ENCODE measurements at places on chromosomes 5 and 9.

DNA sequence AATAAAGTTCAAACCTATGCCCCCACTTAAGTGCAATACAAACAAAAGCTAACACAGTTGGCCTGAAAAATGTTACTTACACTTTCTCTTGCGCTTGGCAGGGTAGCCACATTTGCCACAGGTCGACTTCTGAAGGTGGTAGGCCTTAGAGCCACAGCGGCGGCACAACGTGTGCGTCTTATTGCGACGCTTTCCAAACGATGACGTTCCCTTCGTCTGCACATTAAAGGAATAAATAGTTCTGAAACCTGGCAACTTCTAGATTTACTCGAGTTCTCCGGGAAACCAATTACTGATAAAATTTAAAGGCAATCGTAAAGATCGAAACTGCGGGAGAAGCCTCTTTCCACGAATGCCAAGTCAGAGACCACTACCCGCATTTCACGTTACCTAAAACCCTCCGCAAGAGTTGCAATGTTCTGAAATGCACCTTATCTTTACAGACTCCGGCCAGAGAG, 602 bp downstream of the RPL37 start:
- no peak for DNase-seq

GRCh38 chr5:139549162-139549894, 11.8 kb upstream of the UBE2D2 start:
- no peak for DNase-seq

DNA sequence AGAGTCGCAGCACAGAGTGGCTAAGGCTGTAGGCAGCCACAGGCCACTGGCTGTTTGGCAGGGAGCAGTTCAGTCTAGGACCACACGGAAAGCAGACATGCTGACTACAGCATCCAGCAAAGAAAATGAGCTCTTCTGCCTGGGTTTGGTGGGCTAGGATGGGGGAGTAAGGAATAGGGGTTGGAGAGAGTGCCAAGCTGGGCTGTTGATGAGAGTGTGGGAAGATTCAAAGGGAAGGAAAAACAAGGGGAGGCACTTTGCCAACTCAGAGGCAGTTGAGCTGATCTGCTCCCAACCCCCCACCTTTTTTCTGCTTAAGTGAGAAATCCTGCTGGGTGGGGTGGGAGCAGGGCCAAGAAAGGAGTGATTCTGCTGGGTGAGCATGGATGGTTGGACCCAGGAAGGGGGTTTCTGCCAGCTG, 35.9 kb downstream of the SVEP1 start:
- DNase-seq, result peak; percentile 47

- peak; percentile 41 for DNase-seq
These were observed 11.9 kb downstream of the GNPDA1 start for GRCh38 chr5:142000704-142001484.

DNA sequence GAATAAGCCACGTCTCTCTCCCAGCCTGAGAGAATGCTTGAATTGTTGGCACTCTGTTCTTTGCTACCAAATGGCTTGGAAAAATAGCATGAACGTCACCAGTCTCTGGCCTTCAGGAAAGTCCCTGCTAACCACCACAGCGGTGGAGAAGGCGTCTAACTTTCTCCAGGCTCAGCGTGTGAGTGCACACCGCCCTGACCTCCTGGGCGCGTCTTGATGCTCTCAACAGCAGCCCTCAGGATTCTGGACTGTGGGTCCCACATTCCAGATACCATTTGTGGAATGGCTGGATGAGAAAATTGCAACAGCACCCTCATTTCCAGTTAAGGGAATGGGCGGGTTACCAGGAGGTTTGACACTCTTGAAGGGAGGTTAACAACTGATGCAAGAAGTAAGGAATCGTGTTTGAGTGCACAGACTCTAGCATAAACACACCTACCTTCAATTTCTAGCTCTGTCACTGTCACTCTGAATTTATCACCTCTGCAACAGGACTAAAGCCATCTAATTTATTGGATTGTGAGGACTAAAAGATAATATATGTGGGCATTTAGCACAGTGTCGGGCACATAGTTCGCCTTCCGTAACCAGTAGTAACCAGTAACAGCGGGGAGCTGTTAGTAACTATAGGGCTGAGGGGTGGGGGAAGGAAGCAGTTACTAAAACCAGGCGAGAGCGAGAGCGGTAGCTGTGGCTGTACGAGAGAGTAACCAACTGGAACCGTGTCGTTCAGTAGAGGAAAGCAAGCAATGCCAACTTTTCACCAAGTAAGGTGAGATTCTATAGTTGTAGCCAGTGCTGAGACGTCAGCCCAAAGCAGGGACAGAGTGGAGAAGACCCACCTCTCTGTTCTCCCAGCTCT, 807 bp upstream of the PLGRKT start:
- peak; percentile 45 for DNase-seq

GRCh38 chr9:69131682-69132081, 42.4 kb upstream of the TJP2 start:
- DNase-seq, result no peak

DNA sequence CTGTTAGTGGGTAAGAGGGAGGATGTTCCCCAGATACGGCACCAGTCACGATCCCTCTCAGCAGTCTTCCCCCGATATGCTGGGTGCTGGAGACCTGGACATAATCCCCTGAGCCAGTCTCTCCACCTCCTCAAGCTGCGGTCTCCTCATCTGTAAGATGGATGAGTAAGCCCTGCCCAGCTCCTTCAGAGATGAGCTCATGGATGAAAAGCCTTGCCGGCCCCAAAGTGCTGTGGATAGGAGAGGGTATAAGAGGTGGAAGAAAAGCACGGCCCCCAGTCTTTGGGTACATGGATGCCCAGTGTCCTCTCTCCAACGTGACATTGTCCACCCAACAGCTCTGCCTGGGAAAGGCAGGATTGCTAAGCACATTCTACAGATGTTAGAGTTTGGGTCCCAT, 4.5 kb downstream of the CAMK2A start:
- DNase-seq, result no peak

DNA sequence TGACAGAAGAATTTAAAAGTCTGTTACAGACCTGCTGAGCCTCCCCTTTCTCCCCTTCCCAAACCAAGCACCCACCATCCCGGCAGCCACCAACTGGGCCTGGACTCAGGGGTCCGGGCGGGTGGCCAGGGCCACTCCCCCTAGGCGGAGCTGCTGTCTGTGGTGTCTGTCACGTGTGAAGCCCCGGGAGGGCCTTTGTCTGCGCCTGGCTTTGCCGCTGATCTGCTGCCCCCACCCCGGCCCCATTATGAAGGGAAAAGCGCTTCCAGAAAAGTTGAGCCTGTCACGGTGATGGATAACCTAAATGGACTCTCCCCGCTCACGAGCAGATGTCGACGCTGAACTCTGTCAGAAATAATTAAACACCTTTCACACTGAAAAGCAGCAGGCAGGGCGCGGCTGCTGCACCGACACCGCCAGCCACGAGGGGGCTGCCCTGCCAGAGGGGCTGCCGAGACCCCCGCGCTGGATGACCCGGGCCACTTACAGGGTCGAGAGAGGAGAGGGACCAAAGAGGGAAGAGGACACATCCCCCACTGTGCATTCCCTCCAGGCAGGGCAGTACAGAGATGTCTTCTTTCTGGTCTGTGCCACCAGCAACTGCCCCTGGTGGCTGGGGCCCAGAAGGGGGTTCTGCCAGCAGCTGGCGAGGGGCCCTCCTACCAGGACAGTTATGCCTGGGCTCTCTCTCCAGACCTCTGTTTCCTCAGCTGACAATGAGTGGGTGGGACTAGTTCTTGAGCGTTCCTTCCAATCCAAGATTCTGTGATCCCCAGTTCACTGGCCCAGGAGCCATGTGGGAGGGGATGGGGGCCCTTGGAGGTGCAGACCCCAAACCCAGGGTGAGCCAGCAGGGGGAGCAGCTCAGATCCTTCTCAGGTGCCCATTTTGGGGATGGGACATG, 36.0 kb upstream of the BARHL1 start:
- DNase-seq, result peak; percentile 90

DNA sequence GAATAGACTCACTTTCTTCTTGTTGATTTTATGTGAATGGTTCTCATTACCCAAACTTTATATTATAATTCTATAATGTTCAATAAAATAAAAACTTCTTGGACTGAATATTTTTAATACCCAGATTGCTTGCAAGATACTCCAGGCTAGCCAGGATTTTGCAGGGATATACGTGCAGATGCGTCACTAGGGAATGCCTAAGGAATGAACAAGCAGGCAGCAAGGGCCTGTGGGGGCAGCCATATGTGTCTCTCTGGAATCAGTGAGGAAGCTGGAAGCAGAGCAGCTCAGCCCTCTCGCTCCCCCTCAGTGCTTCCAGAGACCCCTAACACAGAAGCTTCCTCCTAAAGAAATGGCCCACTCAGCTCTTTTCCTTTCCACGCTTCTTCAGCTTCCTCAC, 457.4 kb downstream of the CCDC171 start:
- no peak for DNase-seq

DNA sequence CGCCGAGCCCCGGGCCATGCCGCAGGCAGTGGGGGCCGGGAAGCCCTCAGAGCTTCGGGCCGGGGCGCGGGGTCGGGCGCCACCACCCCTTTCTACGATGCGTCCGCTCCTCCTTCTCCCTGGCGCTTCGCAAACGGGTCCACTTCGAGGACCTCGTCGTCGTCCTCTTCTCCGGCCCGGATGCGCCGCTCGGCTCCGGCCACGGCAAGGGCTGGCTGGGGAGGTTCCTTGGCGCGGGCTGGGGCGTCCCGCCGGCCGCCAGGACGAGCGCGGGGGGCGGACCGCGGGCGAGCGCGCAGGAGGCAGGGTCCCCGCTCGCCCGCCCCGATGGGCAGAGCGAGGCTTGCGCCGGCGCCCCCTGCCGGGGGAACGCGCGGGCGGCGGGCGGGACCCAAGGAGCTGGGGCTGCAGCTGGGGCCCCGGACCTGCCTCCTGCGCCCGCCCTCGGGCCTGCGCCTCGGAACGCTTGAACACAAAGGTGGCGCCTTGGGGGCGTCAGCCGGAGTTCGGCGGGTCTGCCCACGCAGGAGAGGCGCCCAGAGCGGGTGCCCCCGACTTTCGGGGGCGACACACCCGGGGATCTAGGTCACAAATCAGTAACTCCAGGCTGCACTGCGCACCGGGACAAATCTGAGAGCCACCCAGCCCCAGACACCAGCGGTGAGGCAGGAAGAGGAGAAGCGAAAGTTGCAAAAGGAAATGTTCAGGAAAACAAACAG, at the start of gene ROR2:
TSS of gene ROR2 (minus strand) at position 283 of the 719 bp plus-strand sequence.
- no peak for DNase-seq

DNA sequence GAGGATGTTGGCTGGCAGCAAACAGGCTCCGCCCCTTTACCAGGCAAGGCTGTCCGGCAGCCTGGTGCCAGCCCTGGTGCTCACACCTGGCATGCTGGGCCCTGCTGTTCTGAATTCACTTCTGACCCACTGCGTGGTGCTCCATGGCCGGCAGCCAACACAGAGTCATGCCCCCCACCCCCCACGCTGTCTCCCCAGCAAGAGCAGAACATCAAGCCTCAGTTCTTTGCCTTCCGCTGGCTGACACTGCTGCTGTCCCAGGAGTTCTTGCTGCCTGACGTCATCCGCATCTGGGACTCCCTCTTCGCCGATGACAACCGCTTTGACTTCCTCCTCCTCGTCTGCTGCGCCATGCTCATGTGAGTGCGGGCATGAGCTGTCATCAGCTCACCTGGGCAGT, 12.6 kb upstream of the ENDOG start:
- no peak for DNase-seq

DNA sequence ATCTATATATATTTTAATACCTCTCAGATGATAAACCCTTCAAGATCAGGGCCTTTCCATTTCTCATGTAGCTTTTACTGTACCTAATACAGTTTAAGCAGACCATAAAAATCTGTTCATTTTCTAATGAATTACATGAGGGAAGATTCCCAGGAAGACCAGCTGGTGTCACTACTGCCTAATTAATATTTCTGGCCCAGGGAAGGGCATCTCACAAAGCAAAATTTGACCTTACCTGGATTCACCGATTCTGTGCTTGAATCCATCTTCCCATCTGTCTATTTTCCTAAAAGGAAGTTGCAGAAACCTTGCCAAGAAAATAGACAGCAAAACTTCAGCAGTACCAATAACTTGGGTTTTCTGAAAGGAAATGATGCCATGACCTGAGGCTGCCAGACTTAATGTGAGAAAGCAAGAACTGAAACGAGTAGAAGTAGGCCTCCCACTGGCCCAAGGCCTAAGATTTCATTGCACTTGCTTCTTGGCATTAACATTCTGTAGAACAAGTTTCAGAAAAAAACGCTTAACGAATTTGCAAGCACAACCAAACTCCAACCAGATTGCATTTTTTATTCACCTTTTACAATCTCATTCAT, 83.0 kb upstream of the GLIS3 start:
- DNase-seq, result no peak

DNA sequence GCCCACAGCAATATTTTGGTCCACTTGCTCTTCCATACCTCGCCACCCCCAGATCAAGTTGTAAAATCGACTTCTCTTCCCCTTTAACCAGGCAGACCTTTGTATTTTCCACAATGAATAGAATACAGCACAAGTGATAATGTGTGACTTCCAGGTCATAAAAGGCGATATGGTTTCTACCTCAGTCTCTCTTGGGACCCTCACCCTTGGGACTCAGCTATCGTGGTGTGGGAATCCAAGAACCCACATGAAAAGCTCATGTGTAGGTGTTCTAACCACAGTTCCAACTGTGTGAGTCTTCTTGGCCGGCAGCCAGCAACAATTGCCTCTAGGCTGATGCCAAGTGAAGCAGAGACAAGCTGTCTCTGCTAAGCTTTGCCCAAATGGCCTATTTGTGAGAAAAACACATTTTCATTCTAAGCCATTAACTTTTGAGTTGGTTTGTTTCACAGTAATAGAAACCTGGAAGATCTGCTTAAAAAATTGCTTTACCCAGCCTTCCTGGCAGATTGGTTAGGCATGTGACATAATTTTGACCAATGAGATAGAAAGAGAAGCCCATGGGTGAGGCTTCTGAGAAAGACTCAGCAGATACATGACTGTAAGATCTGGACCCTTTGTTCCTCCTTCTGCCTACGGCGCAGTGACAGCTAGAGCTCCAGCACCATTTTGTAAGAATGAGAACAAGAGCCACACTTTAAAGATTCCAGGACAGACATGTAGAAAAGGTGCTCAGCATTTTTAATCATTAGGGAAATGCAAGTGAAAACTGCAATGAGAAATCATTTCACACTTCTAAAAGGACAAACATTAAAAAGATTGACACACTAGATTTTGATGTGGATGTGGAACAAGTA, 18.3 kb upstream of the MLLT3 start:
- DNase-seq, result no peak

- DNase-seq, result no peak
These were observed 24.1 kb downstream of the WWC1 start for GRCh38 chr5:168315416-168316138.

GRCh38 chr5:84036842-84037241, 316.2 kb upstream of the HAPLN1 start:
- DNase-seq, result peak; percentile 52

DNA sequence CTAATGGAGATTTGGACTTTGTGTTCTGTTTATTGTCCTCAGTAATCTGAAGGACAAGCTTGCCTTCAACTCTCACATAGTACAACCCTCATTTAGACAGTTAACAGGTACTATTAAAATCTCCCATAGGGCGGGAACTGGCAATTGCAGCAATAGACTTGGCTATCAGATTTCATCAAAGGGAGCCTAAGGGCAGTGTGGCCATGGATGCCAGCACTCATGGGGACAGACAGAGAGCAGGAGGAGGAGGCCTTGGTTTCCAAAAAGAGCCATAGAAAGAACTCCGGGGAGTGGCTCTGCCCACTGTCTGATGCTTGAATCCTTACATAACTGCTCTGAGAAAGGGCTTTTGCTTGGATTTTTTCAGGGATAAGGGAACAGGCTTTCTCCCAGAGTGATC, 6.8 kb downstream of the SLC36A1 start:
- no peak for DNase-seq

- DNase-seq, result no peak
These were observed 11.1 kb upstream of the PSMB7 start for GRCh38 chr9:124426361-124426760.

Data from H1 (cell line).